Effector CD8-positive, alpha-beta T cell (primary cell): ENCODE measurements at places on chromosomes 3 and 15.

- no peak for DNase-seq
Observed at GRCh38 chr3:71120012-71120411, 463.5 kb downstream of the FOXP1 start.

DNA sequence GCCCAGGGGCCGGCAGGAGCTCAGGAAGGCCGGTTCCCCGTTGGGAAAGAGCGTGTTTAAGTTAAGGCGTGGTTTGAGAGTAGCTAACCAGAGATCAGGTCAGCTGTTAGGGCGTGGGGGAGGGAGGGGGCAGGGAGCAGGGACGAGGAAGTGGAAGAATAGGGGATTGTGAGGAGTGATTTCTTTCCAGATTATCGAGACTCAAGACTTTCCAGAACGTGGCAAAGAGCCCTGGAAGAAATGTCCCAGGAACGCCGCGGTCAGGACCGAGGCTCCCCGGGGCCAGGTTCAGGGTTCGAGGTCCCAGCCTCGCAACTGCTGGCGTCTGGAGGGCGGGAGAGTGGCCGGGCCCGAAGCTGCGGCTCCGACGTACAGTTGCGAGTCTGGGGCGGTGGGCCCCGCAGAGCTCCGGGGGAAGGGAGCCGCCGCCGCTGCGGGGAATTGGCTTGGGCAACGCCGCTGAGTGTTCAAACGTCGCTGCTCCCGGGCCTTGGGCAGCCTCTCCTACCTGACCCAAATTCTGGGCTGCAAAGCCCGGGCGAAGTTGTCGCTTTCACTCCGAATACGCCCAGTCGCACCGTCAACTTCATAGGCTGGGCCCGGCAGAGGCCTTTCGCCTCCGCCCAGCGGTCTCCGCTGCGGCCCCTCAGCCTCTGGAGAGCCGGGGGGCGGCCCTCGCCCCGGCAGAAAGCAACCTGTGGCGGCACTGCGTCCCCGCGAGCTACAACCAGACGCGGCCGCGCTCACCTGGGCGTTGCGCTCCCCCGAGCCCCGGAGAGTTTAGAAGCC is 9.5 kb downstream of the ISL2 start:
- no peak for DNase-seq

DNA sequence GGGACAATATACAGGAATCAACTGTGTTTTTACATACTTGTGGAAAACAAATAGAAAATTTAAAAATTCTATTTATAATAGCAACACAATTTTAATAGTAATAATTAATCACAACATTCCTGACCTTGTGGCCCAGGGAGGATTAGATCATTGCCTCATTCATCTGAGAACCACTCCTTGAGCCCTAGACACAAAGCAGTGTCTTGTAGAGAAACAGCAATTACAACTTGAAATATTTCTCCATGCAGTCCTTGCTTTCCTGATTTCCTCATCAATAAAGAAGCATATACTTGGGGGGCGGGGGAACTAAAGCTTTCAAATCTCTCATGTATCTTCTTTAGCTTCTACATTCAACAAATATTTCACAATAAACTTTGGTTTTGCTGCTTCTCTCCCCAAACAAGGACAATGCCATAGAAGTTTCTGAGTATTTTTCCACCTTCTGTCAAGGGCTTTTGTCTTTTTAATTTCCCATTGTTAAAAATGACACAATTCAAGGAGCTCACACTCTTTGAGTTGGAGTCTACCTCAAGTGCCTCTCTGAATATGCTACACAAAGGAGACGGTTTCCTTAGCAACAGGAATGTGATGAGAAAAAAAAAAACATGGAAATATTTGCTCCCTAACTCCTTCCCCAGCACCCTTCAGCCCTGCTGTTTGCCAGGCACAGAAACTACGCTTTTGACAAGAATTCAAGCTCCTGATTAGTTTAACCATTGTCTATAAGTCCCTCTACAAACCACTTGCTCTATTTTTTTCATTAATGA is 118.8 kb downstream of the ARPP21 start:
- DNase-seq: no peak

- peak; percentile 49 for DNase-seq
Observed at GRCh38 chr3:129016356-129016719, 15.2 kb downstream of the EFCC1 start.

DNA sequence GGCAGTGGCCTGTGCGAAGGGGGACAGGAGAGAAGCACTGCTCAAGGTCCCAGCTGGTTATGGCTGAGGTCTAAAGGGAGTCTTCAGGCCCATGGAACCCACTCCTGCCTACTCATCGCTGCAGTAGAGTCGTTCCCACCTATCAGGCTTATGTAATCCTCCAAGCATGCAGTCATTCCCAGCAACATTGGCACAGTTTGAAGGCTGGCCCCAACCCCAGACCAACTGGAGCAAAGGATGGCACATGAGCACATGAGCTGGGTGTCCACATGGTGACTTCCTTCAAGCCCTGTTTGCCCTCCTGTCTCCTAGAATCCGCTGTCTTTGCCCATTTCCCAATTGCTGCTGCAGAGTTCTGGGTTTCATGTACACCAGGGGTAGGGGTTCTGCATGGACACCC is 60.5 kb upstream of the FGD5 start:
- DNase-seq: no peak

DNA sequence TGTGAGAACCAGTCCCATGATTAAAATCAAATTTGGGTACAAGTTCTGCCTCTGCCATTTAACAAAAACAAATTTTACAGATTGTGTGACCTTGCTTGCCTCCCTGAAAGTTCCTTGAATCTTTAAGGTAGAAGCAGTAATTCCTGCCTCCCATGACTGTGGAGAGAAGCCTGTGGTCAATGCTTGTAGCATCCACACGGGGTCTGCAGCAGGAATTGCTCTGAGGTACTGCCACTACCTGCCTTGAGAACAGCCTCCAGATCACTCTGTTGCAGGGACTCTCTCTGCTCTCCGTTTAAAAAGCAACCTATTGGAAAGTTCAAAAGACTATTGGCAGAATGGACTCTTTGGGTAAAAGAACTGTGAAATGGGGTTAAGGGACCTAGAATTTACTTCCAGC is 75.9 kb downstream of the SST start:
- DNase-seq: no peak

GRCh38 chr3:65939184-65939583 is 99.5 kb downstream of the MAGI1 start:
- no peak for DNase-seq

GRCh38 chr3:134322286-134322685 is 52.0 kb downstream of the AMOTL2 start:
- no peak for DNase-seq

- DNase-seq: no peak
Observed at GRCh38 chr3:19527746-19528145, 379.4 kb downstream of the KCNH8 start.

DNA sequence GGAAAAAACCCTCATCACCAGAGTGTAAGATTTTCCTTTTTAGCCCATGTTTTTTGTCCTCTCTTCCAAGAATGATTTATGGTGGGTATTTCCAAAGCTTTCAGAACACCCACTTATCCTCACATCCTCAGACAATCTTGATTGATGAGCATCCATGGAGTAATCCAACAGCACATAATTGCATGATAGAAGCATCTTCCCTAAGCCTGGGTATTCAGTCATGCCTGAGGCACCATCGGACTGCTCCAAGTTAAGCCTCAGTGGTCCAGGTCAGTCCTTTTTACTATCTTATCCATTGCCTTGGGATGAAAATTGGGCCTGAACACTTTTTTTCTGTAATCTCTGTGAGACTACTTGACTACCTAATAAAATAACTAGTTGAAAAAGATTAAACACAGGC is 676.0 kb upstream of the SEMA6D start:
- no peak for DNase-seq

DNA sequence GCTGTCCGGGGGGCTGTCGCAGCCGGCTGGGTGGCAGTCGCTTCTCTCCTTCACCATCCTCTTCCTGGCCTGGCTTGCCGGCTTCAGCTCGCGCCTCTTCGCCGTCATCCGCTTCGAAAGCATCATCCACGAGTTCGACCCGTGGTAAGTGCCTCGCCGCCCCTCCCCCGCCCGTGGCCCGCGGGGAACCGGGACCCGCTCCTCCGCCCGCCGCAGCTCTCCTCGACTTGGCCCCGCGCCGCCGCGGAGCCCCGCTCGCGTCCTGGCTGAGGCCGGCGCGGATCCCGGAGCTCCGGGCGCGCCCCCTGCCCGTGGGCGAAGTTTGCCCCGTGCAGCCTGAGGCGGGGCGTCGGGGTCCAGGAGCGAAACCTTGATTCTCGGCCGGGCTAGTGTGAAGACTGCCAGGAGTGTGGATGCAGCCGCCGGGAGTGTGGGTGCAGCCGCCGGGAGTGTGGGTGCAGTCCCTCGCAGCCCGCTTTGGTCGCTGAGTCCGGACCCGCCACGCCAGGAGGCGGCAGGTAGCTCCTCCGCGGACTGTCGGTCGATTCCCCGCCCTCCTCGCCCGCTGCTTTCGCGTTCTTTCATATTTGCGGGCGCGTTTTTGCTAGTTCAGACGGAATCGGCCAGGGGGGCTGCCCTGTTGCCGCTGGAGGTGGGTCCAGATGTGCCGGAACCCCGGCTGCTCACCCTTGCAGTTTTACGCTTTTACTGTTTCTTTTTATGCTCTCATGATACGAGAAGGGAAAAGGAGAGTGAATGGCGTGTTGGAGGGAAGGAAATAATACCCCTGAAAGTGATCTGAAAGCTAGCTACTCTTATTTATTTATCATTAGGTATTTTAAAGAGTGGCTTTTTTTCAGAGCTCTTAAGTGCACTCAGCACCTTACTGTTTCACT is 692 bp downstream of the STT3B start:
- DNase-seq: peak; percentile 43

- peak; percentile 65 for DNase-seq
Observed at GRCh38 chr3:18425641-18426257, 610 bp upstream of the SATB1 start.

DNA sequence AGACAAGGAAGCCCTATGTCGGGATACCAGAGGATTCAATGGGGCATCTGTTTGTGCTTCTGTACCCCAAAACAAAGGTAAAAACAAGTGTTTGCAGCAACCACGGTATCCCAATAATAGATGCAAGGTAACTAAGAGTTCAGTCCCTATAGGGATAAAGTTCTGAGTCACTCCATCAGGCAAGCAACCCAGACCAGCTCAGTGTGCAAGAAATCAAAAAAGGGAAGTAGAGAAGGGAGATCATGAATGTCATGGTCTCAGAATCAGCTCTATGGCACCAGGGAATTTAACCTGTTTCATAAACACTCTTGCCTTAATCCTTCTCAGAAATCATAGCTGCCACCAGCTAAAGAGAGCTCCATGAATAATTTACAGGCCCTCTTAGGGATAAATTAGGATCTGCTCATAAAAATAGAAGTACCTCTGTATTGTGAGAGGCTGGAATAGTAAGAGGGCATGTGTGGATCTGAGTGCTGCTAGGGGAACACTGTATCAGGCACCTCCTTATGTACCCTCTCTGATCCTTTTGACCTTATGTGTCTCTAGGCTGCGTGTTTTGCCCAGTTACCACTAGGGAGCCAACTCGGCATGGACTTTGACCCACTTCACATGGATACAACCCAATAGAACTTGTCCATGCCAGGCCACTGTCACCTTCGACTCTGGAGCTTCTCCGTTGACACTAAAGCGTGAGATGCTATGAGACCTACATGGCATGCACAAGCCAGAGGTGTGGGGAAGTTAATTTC is 754.6 kb downstream of the AGBL1 start:
- DNase-seq: no peak

DNA sequence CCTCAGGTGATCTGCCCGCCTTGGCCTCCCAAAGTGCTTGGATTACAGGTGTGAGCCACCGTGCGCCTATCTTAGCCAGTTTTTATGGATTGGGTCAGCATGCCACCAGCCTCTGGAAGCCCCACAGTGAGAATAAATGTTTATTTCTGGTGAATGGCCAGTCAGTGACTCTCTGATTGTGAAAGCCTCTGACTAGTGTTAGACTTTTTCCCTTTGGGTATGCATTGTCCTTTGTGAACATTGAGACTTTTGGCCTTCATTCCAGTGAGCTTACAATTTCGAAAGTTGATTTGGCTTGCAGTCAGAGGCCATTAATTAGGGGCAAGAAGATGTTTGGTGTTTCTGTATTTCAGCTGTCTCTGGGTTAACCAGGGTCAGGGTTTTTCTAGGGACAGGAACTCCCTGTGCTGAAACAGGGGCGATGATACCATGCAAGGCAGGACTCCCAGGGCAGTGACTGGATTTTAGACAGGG is 274.5 kb upstream of the C2CD4B start:
- DNase-seq: no peak

GRCh38 chr3:34889641-34890040 is 749.7 kb upstream of the ARPP21 start:
- DNase-seq: no peak

GRCh38 chr3:87088993-87089841 is 98.3 kb upstream of the VGLL3 start:
- DNase-seq: no peak

DNA sequence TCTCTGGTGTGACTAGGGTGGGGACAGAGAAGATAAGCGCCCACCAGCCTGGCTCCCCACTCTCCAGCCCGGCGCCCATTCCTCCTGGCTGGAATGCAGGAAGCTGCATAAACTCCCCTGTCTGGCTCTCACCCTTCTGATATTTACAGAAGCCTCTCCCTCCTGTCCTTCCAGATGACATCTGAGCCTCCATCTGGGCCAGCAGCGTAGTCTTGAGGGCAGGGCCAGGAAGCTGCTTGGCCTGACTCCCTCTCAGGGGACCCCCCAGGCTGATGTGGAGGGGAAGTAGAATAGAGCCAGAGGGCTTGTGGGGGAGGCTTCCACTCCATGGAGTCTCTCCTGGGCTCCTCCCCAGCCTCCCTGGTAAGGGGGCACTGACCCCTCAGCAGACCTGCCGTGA is 49.9 kb downstream of the LINGO1 start:
- no peak for DNase-seq

DNA sequence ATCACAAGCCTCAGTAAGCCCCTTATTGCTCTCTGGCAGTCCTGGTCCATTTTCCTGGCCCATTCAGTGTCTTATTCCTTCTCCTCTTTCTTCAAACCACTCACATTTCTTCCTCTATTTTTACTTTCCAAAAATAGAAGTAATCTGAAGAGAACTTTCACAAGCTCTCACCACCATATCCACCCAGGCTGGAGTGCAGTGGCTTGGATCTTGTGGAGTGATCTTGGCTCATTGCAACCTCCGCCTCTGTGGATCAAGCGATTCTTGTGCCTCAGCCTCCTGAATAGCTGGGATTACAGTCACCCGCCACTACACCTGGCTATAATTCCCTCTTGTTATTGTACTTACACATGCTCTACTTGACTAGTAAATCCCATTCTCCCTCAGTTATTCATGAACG is 16.8 kb downstream of the ARMC8 start:
- DNase-seq: no peak

- no peak for DNase-seq
Observed at GRCh38 chr3:187230011-187230410, 32.7 kb downstream of the RTP1 start.

DNA sequence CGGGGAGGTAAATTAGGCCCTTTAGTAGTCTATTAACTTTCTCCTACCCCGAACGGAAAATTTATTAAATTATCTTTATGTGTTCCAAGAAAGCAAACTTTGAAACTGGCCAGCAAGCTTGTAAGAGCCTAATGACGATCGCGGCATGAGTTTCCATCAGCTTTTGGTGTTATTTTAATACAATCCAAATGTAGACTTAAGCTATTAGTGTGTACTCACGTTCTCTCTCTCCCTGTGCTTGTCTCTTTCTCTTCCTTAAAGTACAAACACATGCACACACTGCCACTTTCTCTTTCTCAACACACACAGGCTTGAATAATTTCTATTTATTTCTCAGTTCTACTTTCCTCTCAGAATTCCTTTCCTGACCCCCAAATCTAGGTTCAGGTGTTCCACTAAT is 108.8 kb upstream of the MME start:
- DNase-seq: no peak
